ENCODE measurements at places on chromosomes 2 and 18.

GRCh38 chr18:45275367-45276113, 339.7 kb upstream of the SLC14A2 start:
- DNase-seq = no peak

DNA sequence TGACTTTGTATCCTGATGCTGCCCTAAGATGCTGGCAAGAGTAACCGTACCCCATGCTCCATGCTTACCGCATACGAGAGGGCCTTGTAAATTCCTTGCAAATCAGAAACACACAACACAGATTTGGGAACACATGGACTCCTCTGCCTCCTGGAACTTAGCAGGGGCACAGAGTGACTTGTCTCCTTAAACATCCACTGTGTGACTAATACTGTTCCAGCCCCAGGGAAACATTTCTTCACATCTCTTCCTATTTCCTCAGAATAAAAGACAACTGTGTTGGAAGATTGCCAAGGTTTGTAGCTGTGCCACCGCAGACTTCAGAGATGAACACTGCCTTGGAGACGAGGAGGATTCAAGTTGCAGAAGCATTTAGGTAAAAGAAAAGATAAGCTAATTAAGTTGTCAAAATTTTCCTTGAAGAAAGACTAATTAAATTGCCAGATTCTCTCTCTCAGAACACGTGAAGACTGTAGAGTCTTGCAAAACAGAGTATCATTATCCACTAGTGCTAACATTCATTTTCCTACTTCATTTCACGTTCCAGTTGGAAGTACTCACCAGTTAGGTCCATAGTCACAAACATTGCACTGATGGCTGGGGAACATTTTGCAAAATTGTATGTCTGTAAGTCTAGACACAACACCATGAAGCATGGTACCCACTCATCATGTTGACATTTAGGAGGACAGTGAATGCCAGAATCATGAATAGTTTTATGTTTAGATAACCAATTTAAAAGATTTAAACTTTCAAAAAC, 188.8 kb downstream of the TSN start:
- DNase-seq = no peak

- DNase-seq = no peak
Observed at GRCh38 chr18:72808680-72809079, 59.1 kb downstream of the NETO1 start.

- DNase-seq = no peak
Observed at GRCh38 chr2:36672199-36672598, 24.3 kb upstream of the VIT start.

- DNase-seq = no peak
Observed at GRCh38 chr2:241532733-241533601, 24.6 kb upstream of the STK25 start.

GRCh38 chr2:112149194-112149593, 11.0 kb downstream of the FBLN7 start:
- DNase-seq = no peak

DNA sequence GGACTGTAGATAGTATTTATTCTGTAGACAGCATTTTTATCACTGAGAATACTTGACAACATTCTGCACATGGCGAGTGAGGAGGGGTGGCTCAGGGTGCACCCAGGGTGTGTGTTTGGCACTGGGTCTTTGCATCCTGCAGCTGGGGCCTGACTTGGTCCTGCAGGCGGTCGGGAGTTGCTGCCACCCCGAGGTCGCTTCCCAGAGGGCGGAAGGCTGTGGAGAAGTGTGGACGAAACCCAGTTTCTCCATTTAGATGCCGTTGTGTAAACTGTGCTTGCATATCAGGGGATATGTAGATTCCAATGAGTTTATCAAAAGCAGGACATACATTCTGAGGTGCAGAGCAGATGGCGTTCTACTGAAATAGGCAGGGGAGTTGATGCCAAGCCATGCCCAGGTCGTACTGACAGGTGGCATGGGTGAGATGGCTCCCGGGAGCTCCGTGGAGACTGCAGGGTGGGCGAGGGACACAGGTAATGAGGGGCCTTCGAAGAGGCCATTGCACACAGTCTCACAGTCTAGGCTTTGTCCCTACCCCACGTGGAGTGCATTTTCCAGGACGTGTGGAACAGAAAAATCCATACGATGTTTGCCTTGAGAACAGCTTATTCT, 74.5 kb downstream of the RTP5 start:
- DNase-seq = no peak

All from stimulated activated CD8-positive, alpha-beta memory T cell treated with anti-CD3 and anti-CD28 coated beads, Interleukin-2, amount 100 ng/mL, for 1 hour (primary cell).